ACHN (cell line): ENCODE measurements at places on chromosomes 5 and 9.

GRCh38 chr5:35811108-35811741 is 45.5 kb upstream of the IL7R start:
- no peak for DNase-seq

- DNase-seq = no peak
These were observed 5.6 kb upstream of the HMGCR start for GRCh38 chr5:75331095-75332090.

GRCh38 chr9:114412048-114412683 is 24.4 kb upstream of the AKNA start:
- DNase-seq = no peak

- no peak for DNase-seq
These were observed 164.4 kb downstream of the FOCAD start for GRCh38 chr9:20848490-20848889.

DNA sequence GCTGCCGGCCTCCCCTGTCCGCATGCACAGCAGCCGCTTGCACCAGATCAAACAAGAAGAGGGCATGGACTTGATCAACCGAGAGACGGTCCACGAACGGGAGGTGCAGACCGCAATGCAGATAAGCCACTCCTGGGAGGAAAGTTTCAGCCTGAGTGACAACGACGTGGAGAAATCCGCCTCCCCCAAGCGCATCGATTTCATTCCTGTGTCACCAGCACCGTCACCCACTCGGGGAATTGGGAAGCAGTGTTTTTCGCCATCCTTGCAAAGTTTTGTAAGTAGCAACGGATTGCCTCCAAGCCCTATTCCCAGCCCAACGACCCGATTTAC is 75.3 kb downstream of the PIP5K1B start:
- no peak for DNase-seq

GRCh38 chr9:133255371-133256135 is 19.4 kb downstream of the ABO start:
- no peak for DNase-seq

DNA sequence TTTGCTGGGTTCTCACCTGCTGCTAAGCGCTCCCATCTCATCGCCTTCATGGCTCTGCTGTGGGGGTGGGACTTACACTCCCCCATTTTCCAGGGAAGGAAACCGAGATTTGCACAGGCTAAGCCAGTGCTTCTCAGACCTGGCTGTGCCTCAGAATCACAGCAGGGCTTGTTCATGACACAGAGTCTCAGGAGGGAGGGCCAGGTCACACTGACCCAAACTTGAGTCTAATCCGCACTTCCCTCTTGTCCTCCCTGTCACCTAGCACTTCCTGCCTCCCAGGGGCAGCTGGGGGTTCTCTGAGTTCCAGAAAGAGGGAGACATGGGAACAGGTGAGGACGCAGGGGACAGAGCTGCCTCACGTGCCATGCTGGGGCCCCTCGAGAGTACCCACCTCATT is 15.6 kb upstream of the IER5L start:
- DNase-seq = no peak

- DNase-seq = no peak
These were observed 364.3 kb downstream of the KCNN2 start for GRCh38 chr5:114726131-114726530.

DNA sequence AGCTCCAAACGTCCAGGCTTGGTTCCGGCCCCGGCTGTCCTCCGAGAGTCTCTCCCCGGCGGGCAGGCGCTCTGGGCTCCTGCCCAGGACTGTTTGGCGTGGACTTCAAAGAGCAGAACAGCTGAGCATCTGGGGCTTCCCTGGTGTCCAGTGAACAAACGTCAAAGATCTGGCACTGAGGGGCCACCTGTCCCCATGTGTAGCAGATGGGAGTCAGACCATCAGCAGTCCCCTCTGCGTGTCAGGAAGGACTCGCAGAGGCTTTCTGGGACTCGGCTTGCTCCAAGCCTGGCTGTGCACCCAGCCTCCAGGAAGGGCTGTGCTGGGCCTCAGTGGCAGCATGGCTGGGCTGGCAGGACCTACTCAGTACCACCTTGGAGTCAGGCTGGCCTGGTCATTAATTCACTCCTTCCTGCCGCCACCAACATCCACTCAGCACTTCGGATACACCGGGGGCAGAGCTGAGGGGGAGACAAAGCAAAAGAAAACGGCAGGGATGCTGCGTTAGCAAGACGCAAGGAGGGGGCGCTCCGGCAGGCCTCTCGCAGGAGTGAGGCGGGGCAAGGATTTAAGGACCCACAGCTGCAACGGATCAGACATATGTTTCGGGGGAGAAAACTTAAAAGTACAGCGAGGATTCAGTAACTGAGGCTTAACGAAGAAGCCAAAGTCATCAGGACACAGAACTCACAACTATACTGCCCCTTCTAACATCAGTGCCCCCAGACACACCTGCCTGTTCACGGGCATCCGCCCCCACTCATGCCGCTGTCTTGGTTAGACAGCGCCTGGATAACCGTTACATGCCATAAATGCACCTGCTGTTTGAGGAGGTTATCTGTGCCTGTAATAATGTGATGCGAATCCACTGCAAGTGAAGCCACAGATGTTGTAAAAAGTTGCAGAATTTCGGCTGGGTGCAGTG is 164.5 kb upstream of the PHYKPL start:
- DNase-seq = no peak
